ENCODE measurements at places on chromosomes 6 and 20. TPM values are rescaled to one million over a fixed set of nuclear protein-coding genes. Genes with fewer than 3 reads are reported as not detected.

Gene POM121L2
- not detected for polyA plus RNA-seq

Gene MEI4
- polyA plus RNA-seq: 0.59 TPM

DNA sequence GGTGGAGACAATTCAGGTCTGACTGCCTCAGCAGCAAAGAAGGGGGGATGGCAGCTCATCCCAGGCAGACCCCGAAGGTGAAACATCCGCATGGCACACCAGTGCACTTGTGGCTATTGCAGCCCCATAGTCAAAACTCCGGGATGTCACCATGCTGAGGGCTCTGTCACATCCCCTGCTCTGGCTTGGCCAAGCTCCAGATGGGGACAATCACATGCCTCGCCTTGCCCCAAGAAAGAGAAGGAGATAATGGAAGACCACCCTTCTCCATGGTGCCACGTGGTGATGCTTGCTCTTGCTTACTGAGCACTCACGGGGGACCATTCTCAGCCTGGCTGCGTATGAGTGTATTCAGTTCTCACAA, 60.2 kb downstream of the RBM38 start:
- no peak for DNase-seq

- DNase-seq: peak; percentile 35
Measured at GRCh38 chr6:45421709-45422502, 44.2 kb upstream of the SUPT3H start.

- no peak for DNase-seq
Measured at GRCh38 chr20:58759947-58760346, 67.3 kb downstream of the NPEPL1 start.

DNA sequence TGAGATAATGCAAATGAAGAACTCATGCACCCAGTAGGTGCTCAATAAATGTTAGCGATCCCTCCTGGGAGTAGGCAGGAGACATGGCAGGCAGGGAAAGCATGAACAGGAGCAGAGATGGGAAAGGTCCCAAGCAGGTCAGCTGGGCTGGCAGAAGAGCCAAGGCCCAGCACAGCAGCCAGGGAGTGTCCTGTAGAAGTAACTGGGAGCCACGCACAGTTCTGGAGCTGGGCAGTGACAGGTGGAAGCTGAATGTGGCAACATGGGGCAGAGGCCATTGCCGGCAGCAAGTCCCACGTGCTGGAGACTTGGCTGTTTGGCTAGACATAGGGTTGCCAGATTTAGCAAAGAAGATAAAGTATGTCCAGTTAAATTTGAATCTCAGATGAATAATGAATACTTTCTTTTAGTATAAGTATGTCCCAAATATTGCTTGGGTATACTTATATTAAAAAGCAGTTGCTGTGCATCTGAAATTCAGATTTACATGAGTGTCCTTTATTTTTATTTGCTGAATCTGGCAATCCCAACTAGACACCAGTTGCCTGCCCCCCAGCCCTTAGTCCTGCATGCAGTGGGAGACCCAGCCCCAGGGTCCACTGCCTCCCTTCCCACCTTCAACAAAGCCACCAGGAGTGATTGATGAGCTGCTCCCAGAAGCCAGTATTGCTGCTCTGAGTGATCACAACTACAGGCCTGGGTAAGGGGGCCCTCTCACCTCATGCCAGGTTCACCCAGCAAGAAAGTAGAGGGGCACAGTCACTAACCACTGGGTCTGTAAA, 3.7 kb upstream of the LPIN3 start:
- no peak for DNase-seq

Data from right cardiac atrium (tissue), 5 donors.